Activated T-helper 2 cell treated with anti-CD3 and anti-CD28 coated beads, Interferon-gamma antibody, Interleukin-2, Interleukin-4, amounts not matched to agents 10 μg/mL and 5 μg/mL and 100 μg/mL, durations not matched to agents 14 hours and 24 hours and 36 hours (primary cell): ENCODE measurements at places on chromosomes 5 and 9. TPM values are rescaled to one million over a fixed set of nuclear protein-coding genes. Genes with fewer than 3 reads are reported as not detected.

ZNF608 gene
- not detected in 2 replicates for total RNA-seq

CCL28 gene
- 10.9 and 13.0 TPM in 2 replicates for total RNA-seq

SH3TC2 gene
- total RNA-seq: not detected in 2 replicates

EIF4EBP3 gene
- total RNA-seq: 9.2 and 15.0 TPM in 2 replicates

PALM2AKAP2 gene
- total RNA-seq: 0.57 TPM in 1 of 2 replicates, not detected in the other

ZNF300 gene
- total RNA-seq: 0.39 and 0.52 TPM in 2 replicates

CENPK gene
- total RNA-seq: 78.0 and 79.2 TPM in 2 replicates

COL5A1 gene
- 0.11 TPM in 1 of 2 replicates, not detected in the other for total RNA-seq

SCGB3A2 gene
- not detected in 2 replicates for total RNA-seq

OBP2B gene
- not detected in 2 replicates for total RNA-seq

NEUROG1 gene
- total RNA-seq: not detected in 2 replicates

FGF10 gene
- total RNA-seq: not detected in 2 replicates

BARHL1 gene
- not detected in 2 replicates for total RNA-seq

LIX1 gene
- not detected in 2 replicates for total RNA-seq

CDC20B gene
- total RNA-seq: 0.18 TPM in 1 of 2 replicates, not detected in the other

PDLIM4 gene
- total RNA-seq: 1.2 and 2.0 TPM in 2 replicates

PCDHGC5 gene
- total RNA-seq: not detected in 2 replicates

IRX1 gene
- total RNA-seq: not detected in 2 replicates

ZCCHC7 gene
- 22.1 and 26.1 TPM in 2 replicates for total RNA-seq

- no peak for DNase-seq
Measured at GRCh38 chr9:89661391-89661949, 56.7 kb downstream of the GADD45G start.

DNA sequence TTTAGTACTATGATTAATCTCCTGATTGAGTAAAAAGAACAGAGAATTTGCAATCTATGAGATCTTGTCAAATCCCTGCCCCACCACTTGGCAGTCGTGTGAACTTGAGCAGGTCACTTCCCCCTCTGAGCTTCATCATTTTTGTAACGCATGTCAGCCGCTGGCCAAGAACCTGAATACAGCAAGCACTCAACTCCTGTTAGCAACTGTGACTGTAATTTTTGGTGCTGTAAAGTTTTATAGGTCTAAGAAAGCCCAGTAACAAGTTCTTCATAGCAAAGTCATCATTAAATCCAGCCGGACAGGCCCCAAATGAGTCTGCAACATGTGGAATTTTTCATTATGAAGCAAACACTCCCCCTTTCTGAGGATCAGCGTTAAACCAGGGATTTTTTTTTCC, 49.4 kb downstream of the DRD1 start:
- DNase-seq: no peak

DNA sequence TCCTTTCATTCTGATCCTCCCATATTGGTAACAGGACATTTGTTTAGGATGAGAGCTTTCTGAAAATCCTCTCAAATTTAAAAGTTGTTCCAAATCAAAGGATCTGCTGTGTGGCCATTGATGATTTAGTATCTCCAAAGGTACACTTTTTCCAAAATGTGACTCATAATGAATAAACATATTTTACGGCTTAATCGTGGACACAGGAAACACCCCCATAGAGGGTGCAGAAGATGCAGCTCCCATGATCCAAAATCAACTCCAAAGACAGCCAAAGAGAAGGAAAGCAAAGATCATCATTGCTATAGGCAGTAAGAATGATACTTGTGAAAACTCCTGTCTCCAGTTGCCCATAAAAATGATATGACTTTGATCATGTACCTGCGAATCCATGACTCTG, 239.7 kb downstream of the PIK3R1 start:
- DNase-seq: no peak

- DNase-seq: no peak
Measured at GRCh38 chr9:127428348-127428747, 4.2 kb downstream of the ZNF79 start.

GRCh38 chr9:124410321-124410913, 4.8 kb downstream of the PSMB7 start:
- no peak for DNase-seq

GRCh38 chr5:158162479-158163034, 303.6 kb upstream of the CLINT1 start:
- no peak for DNase-seq

- DNase-seq: no peak
Measured at GRCh38 chr5:61132559-61132958, 29.7 kb downstream of the SMIM15 start.

DNA sequence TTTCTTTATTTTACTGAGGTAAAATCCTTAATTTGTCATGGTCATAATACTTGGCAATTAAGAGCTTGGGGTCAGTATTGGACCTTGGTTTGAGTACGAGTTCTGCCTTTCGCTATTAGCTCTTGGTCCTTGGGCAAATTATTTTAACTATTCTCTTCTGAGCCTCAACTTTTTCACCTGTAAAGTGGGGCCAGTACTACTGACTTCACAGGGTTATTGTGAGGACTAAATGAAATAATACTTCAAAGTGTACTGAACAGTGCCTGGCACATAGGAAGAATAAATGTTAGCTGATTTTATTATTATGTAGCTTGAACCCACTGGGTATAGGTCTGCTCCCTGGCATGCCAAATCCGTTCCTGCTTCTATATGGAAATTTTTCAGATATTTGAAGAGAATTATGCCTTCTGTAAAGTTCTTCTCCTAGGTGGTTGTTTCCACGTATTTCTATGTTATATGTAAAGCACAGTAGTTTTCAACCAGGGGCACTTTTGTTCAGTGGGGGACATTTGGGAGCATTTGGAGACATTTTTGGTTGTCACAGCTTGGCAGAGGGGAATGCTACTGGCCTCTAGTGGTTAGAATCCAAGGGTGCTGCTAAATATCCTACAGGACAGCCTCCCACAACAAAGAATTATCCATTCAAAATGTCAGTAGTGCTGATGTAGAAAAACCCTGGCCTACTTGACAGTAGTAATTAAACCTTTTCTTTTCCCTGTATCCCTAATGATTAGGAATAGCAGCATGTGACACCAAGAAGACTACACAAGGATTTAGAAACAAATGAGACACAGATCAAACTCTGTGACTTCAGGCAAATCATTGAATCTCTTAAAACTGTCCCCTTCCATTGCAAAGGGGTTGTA, 4.5 kb downstream of the RCL1 start:
- no peak for DNase-seq

DNA sequence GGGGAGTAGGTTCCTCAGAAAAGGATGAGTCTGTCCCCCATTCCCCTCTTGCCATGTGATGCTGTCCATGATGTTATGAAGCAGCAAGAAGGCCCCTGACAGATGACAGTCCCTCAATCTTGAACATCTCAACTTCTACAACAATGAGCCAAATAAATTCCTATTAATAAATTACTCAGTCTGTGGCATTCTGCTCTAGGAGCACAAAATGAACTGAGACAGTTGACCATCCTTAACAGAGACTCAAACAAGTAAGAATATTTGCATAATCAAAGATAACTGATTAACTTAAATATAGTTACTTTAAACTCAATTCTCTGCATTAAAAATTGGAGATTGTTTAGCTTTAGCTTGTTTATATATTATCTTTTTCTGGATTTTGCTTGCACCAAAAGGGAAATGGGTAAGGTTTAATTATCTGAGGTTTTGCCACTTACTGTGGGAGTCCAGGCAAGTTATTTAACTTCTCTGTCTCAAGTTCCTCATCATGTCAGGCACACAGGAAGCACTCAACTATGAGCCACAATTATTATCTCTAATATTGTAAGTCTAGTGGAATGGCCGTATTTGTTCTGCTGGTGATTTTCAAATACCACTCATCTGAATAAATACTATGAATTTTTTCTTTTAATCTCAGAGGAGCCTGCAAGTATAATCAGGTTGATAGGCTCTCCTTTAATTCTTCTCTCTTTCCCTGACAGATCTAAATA, 162.9 kb downstream of the TSSK1B start:
- no peak for DNase-seq

DNA sequence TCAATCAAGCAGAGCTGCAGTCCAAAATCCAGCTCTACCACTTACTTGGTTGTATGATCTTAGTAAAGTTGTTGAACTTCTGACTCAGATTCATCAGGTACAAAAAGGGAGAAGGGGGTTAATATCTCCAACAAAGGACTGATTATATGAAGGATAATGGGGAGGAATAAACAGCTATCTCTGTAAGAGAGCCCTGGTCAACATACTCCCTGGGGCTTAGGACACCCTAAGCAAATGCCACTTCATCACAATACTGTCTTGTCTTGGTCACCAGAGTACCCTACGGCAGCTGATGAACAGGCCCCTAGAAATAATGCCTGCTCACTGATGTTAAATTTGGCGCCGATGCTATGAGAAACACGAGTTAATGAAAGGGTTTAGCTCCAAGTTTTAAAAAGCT, 34.8 kb downstream of the LHFPL2 start:
- no peak for DNase-seq

DNA sequence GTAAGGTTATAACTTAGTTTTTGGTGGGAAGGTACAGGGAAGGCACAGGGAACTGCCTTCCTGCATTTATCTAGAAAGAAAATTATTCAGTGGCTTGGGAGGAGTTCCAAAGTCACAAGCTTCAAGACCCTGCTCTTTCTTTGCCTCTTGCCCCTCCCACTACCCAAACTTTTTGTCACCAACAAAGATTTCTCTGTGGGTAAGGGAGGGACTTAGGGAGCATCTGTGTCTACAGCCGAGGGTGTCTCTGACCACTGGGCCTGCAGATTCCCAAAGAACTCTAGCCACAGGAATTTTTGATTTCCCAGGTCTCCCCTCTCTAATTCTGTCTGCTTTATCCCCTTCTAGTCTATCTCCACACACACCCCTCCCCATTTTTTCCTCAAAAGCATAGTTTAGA, 2.1 kb downstream of the ECSCR start:
- DNase-seq: no peak

DNA sequence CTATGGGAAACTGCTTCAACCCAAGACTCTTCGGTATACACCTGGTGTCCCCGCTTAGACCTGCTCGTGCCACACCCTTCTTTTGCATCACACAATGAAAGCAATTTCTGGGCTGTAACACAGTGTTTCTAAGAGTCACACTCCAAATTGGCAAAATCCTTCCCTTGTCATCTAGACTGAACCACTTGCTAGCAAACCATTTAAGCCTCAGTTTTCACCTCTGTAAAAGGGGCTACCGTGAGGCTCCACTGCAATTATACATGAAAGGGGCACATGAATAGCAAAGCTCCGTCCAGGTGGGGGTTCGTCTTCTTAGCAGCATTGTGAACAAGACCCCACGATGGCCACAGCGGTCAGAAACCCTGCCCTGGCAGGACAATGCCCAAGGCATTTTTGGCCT, 166.8 kb downstream of the PAX5 start:
- DNase-seq: no peak

DNA sequence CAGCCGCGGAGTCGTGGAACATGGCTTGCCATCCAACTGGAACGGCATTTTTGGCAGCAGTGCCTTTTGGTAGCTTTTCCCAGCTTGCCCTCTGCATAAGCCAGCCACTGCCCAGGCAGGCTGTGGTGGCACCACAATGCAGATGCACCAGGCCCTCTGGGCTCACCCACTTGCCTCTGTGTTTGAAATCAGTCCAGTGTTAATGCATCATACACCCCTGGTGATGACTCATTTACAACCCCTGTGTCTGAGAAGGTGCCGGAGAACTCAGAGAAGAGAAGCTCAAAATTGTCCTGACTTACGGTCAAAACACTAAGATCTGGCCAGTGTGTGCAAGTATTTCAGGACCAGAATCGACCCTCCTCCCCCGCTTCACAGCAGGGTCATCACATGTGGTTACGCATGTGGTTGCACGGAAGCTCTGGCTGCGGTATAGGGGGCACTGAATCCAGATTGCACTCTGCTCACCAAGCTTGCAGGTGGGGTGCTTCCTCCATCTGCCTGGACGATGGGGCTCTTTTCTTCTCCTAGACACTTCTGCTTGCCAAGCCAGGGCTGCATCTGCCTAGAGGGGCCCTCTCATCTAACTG, 66.5 kb upstream of the SMIM15 start:
- no peak for DNase-seq

DNA sequence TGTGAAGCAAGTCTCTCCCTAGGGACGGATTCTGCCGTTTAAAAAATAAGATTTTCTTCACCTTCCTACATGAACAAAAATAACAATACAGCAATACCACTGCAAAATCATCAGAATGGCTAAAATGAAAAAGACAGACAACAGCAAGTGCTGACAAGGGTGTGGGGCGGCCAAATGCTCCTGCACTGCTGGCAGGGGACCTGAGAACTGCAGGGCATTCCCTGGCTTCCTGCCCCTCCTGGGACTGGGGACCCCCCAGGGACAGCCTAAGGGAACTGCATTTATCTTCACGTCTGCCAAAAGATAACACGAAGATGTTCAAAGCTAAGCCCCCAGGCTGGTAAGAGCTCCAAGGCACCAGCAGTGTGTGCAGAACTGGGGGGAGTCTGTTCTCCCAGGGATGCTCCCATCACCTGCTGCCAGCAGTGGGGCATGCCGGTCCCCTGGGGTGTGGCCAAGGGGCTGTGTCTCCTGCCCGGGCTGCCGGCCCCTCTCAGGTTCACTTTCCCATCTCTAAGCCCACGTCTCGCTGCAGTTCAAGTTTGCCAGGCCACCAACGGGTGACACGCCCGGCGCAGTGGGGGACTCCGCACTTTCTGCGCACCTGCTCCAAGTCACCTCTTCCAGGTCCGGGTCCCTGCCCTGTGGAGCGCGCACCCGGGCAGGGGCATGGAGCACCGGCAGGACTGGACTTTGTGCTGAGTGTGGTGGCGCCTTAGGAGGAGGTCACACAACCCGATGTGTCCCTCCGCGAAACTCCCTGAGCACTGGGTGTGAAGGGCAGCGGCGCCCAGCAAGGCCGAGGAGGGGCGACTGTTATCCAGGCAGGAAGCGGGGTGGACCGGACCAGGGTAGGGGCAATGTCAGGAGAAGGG, 4.5 kb upstream of the EGFL7 start:
- DNase-seq: no peak

- no peak for DNase-seq
Measured at GRCh38 chr9:85981369-85981768, 40.4 kb downstream of the NAA35 start.

GRCh38 chr5:135065306-135066265, 31.6 kb upstream of the PITX1 start:
- DNase-seq: no peak

GRCh38 chr5:86665984-86666760, 48.4 kb downstream of the COX7C start:
- no peak for DNase-seq

GRCh38 chr9:136092353-136092650, 2.8 kb downstream of the NACC2 start:
- no peak for DNase-seq
